CMK (cell line): ENCODE measurements at places on chromosomes 1 and 21.

DNA sequence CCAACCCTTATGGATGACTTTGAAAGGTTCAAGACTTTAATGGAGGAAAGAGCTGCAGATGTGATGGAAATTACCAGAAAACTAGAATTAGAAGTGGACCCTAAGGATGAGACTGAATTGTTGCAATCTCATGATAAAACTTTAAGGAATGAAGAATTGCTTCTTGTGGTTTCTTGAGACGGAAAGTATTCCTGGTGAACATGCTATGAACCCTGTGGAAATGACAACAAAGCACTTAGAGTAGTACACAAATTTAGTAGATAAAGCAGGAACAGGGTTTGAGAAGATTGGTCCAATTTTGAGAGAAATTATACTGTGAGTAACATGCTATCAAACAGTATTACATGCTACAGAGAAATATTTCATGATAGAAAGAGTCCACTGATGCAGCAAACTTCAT lies 215.4 kb downstream of the OMA1 start:
- DNase-seq, result no peak

DNA sequence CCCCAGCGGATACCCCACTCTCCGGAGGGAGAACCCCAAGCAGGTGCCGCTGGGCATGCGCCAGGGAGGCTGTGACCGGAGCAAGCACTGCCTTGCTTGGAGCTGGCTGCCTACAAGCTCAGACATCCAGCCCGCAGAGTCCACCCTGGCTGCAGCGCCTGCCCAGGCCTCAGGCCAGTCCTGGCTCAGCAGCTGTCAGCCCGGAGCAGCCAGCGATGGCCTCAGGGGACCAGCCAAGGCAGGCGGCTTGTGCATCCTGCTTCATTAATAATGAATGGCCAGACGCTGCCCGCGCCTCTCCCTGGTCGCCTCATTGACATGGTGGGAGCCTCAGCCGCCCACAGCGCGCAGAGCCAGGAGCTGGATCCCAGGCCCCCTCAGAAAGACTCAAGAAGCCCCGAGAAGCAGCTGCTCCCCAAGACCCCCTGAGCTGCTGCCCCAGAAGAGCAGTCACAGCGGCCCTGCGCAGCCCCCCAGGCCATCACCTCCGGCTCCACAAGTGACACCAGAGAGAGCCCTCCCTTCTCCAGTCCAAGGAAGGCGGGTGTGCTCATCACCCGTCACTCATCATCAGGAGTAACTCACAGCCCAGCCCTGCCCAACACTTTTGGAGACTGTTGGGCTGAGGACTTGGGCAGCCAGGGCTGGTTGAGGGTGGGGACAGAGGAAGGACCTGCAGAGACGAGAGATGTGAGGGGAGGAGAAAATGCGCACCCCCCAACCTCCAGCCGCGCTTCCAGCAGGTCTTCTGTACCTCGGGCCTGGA lies 19.6 kb downstream of the KCNAB2 start:
- no peak for DNase-seq

DNA sequence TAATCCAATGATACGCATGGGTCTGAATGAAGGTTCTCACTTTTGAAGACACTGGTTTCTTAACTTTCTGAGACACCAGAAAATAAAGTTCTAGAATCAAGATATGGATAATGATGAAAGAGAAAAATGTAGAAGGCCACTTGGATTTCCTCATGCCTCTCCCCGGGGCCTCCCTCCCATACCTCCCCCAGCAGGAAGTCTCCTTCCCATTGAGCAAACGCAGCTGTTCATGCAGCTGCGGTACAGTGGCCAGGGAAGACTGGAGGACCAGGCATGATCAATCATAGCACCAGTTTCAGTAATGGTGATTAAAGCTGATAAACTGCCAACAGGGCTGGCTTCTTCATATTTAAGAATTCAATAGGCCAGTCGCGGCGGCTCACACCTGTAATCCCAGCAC lies 10.9 kb upstream of the UBR4 start:
- no peak for DNase-seq

- DNase-seq, result no peak
Measured at GRCh38 chr21:43972850-43973633, 39.1 kb upstream of the TRAPPC10 start.

GRCh38 chr21:24729568-24729967 lies 877.7 kb downstream of the MRPL39 start:
- DNase-seq, result no peak

- no peak for DNase-seq
Measured at GRCh38 chr1:244836135-244836521, 670 bp downstream of the COX20 start.
